ENCODE measurements at places on chromosomes 5 and 9. TPM values are rescaled to one million over a fixed set of nuclear protein-coding genes. Genes with fewer than 3 reads are reported as not detected.

- DNase-seq: no peak
Measured at GRCh38 chr9:110521206-110521605, 58.3 kb downstream of the SVEP1 start.

DNA sequence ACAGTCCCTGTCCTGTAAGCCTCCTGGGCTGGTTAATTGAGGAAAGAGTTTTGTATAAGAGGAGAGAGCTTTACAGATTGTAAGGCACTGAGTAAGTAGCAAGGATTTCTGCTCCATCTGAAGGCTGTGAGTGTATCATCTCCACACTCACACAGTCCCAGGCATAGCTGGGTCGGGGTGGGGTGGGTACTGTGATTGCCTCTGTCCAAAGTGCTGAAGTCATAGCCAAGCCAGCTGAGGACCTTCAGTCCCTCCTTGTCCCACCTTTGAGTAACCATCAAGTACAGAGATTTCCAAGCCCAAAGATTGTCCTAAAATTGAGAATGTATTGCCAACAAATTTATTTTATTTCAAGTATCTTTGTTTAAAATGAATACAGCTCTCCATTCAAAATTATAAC, 5.5 kb upstream of the DNAJB5 start:
- DNase-seq: no peak

DNA sequence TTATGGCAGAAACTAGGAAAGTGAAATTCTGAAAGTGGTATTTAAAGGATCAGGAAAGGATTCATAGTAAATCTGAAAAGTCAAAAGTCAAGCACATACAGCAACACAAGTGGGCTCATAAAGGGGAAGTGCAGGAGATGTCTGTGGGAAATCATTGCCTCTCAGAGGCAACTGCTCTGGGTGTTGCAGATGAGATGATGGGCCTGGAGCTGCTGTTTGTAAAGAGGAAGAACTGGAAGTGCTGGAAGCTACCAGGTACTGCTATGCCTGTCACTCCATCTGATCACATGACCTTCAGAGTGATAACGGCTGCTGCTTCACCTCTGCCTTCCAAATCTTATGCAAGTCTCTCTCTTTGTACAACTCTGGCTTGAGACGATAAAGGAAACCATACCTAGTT, 55.9 kb downstream of the ADRB2 start:
- DNase-seq: no peak

GRCh38 chr9:110125207-110125751, 82.7 kb downstream of the C9orf152 start:
- DNase-seq: peak; percentile 65

GRCh38 chr5:13580058-13580457, 364.4 kb downstream of the DNAH5 start:
- DNase-seq: no peak

DNA sequence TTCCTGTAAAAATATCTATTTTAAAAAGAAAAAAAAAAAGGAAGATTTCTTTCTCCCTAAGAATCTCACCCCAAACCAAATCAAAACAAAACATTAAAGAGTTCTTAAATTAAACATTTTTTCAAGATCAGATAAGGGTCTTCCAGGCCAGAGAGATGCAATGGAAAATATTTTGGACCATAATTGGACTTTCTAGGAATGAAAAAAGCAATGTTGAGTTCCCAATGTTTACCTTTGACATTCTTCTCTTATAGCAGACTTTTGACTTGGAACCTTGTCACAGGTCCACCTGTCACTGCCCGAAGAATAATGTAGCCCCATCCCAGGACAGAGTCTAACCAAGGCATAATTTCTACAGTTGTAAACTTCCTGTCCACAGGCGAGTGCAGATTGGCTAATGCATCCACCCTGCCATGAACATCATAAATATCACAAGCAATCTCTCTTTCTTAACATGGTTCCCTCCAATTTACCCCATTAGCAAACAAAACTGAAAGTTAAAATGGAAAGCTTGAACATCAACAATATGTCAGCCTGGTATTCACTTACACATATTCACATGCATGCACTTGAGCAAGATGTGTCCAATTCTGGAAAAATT, 121.7 kb upstream of the ZNF366 start:
- no peak for DNase-seq

- DNase-seq: no peak
Measured at GRCh38 chr9:31028137-31028536, 1356.3 kb upstream of the ACO1 start.

DNA sequence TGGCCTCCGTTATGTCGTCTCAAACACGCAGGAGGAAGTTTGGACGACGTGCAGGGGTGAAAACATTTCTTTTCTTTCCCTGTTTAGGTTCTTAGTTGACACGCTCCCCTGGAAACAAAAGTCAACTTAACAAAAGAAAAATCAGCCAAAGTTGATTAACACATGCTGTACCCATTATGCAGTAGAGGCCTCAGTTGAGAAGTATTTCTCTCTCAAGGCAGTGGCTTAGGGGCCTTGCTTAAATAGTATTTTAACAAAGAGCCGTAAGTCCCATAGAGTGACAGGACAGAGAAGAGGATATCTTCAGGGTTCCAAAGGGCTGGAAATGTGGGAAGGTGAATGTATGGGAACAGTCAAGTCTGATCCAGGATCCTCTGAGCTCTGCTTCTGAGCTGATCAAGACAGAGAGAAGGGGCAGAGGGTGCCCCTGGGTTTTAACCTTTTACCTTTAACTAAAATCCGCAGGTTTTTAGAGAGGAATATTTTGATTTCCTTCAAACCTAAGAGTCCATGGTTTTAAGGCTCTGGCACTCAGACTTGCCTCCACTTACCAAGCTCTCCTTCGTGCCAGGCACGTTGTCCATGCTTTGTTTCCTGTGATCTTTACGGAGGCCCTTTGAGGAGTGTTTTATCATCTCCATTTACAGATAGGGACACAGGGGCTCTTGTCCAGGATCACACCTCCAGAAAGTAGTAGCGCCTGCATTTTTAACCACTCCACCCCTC, 629 bp upstream of the CD74 start:
- no peak for DNase-seq

DNA sequence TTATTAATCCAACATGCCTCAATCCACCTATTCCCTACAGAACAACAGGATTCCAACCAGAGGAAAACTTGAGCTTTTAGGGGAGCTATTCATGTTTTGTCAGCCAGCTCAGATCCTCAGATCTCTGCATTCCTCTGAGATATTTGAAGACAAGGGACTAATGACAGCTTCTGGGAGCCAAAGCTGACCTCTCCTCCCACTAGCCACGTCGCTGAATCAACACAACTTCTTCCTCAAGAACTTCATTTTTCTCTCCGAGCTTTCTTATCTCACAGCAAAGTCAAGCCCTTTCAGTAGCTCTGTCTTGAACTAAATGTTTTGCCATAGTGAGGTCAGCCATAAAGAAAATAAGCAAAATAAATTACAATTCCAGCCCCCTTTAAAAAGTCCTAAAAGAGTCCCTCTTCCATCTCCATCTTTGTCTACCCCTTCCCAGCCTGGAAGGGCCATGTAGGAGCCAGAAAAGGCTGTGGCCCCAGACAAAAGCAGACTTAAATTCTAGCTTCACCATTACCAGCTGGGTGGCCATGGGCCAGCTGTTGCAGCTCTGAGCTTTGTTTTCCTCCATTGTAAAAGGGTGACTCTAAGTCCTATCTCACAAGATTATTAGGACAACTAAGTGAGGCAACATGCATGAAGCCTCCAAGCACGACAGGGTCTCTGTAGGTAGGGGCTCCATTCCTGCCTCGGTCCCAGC, 65.0 kb downstream of the HSD17B3 start:
- DNase-seq: no peak

DNA sequence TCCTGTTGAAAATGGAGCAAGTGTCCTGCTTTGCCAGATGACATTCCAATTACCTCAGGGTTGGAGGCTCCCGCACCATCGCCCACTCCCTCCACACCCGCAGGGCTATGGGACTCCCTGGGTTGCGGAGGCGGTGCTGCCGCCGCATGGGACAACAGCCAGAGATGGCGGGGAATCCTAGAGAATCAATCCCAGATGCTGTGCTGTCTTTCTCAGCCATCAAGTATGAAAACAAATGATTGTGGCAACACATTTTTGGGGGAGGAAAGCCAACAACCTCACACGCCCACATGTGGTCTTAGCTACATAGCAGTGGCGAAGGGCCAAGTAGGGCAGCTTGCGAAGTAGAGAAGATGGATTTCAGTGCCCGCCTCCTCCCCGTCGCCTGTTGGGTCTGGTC, 46.7 kb downstream of the IL31RA start:
- no peak for DNase-seq

DNA sequence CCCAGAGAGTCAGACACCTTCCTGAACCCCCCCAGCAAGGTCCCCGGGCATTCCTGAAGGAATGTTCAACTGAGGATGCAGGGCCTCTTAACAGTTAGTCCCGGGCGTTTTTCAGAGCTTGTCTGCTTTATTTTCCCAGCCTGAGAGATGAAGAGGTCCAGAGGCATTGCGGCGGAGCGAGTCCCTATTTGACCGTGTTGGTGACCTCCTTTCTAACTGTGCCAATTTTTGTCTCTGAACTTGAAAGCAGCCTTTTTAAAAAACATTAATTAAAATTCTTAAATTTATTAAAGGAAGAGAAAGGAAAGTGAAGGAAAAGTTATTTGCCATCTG, 433 bp upstream of the PTAR1 start:
- DNase-seq: no peak

MED10 gene
- 29.0 TPM for total RNA-seq

All from neural crest cell (in vitro differentiated cells).